GOT3 (cell line): ENCODE measurements at places on chromosomes 12 and 14.

- DNase-seq: no peak
Observed at GRCh38 chr12:1796515-1797010, 23.8 kb upstream of the LRTM2 start.

DNA sequence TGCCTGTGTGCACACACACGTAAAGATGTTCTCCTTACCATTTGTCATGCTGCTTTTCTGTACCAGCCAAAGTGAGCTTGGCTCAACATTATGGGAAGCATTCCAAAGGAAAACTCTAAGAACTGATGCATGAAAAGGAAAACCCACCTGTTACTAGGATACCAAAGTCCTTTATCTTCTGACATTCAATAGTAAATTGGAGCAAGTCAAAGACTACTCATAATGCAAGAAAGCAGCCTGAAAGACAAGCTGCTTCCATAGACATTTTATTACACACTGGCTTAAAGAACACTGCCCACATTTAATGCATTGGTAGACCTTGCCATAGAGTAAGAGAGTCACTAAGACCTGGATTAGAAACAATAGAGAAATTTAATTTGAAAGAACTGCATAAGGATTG lies 159.0 kb downstream of the LRIG3 start:
- no peak for DNase-seq

DNA sequence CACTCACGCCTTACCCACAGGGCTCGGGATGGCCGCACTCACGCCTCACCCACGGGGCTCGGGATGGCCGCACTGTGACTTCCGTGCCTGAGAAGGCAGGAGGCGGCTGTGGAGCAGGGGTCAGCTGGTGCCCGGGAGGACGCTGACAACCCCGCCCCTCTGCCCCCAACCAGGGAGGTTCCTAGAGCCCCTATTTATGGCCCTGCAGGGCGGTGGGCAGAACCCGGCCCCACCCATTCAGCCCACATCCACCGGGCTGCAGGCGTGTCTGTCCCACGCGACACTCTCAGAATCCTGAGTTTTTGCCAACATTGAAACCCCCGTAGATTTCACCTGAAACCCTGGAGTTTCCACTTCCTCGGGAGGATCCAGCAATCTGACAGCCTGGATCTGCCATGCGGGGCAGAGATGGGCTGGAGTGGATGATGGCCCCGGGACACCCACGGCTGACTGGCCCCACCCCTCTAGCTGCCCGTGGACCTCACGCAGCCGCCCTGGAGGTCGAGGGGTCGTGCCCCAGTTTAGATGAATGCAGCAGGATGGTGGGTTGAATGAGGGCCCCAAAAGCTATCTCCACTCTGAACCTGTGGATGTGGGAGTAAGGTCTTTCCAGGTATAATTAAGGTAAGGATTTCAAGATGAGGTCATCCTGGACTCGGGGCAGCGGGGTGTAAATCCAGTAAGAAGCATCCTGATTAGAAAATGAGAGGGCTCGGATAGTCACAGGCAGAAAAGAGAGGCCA lies 20.4 kb downstream of the GALNT9 start:
- no peak for DNase-seq

GRCh38 chr12:131436922-131437705 lies 273.8 kb upstream of the SFSWAP start:
- no peak for DNase-seq

DNA sequence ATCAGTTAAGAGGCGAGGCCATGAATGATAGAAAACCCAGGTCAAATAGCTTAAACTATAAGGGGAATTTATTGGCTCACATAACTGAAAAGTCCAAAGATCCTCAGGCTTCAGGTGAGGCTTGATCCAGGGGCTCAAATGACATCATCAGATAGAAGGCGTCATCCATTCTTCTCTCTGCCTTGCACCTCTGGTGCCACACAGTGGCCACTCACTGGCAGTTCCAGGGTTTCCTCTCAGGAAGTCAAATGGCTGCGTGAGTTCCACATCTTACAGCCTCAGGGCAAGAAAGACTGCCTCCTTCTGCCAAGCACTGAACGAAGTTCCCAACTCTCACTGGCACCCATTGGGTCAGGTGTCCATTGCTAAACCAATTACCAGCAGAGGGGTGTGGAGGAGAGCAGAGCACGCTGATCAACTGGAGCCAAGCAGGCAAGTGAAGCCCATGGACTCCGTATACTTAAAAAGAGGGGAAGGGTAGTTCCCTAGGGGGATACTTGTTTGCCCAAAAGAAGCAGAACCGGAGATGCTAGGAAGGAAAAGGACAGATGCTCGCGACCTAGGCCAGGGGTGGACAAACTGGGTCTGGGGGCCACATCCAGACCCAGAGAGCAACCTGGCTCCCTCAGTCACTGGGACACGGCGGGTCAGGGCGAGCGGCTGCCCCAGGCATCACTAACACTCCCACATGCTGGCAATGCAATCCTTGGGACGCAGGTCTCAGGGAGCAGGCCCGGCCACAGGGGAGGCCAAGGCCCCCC lies 69.3 kb downstream of the SERPINA3 start:
- no peak for DNase-seq

DNA sequence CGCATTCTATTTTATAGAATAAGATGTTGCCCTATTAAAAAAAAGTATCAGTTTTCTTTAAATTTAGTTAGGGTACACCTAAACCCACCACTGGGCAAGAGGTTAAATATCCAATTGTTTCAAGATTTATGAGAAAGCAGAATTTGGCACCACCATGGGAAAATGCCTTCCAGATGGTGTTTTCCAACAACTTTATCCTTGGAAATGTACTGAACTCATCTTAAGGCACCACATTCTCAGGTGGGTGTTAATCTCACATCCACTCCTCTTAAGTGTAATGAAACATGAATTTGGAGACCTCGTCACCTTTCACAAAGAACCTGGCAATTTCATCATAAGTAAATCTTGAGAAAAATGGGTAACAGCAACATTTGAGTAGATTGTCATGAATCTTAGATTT lies 13.1 kb downstream of the CBX5 start:
- DNase-seq: no peak

- no peak for DNase-seq
Observed at GRCh38 chr12:85157035-85157603, 121.0 kb downstream of the LRRIQ1 start.

DNA sequence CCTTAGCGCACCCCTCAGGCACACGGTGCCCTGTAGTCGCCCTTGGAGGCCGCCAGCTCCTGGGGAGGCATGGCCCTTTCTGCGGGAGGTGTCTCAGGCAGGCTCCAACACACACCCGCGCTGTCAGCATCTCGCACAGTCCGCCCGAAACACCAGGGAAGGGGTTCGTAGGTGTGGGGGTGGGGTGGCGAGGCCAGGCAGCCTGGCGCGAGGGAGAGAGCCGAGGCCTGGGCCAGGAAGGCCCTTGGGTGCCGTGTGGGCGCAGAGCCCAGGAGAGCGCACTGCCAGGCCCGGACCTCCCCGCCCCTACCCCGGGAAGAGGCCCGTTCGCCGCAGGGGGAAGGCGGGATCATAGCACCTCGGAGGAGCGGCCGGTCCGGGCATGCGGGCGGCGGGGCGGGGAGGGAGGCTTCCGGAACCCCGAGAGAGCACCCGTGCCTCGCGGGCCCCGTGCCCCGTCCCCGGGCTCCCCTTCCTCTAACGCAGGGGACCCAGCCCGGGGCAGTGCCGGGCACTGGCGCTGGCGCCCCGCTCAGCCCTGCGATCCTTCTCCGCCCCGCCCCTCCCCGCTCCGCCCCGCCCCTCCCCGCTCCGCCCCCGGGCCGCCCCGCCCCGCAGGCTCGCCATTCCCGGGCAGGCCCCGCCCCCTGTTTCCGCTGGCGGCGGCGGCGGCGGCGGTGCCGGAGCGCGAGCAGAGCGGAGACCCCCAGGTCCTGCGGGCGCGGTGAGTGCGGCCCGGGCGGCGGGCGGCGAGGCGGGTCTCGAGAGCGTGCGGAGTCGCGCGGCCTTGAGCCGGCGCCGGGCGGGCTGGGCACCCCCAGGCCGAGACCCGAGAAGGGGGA lies at the start of gene TSPAN9:
TSPAN9 (plus strand) TSS at position 650 of the 842 bp plus-strand sequence. CDS start 123,815 bp downstream, outside the sequence.
- DNase-seq: peak; percentile 41

DNA sequence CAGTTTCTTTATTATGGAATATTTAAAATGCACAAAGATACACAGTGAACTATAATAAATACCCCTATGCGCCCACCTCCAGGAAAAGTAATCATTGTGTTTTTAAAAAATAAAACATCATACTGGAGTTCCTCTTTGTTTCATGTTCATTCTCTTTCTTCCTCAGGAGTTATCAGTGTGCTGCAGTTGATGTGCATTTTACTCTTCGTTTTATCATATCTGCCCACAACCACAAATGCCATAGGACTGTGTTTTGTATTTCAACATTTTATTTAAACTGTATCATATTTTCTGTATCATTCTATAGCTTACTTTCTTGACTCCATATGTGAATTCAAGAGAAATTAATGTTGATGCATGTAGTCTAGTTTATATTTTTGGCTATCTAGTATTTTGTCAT lies 53.9 kb downstream of the TSHR start:
- DNase-seq: no peak

- no peak for DNase-seq
Observed at GRCh38 chr12:113232840-113233585, 11.7 kb downstream of the TPCN1 start.

DNA sequence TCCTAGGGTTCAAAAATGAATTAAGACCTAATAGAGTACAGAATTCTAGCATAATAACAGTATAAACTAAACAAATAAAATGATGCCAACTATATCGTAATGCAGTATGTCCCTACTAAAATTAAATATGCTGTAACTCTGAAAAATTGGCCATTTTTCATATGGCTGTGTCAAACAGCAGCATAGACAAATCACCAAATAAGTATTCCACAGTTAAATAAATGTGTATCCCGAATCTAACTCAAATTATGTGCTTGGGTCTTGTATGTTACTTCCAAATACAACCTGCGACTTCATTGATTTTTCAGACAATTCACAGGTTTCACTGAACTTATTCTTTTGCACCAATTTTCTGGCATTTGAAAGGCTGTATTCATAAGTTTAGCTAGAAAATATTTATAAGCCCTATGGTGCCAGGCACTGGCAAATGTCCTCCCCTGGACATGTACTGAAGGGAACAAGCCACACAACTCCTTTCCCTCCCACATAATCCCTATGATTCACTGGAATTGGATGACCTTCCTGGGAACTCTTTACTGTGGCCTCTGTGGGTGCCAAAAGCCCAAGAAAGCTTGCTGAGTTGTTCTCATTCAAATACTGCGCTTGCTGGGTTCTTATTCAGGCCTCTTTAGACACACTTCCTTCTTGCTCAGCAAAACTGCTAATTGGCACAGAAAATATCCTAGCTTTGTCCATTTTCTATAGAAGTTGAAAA lies 108.8 kb downstream of the KITLG start:
- no peak for DNase-seq

DNA sequence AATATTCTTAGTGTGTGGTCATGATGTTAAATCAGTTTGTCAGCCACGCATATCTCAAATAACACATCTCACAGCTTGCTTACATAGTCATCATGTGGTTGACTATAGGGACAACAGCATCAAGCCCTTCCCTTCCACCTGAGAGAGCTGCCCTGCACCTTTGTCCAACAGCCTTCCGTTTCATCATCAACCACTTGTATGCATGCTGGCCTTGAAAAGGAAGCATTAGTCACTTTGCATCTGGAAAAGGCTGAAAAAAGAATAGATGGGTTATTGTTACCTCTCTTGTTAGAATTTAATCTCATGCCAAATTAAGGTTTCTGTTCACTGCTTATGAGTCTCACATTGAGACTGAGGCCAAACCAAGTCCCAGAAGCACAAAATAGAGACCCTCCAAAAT lies 1586.5 kb upstream of the SEL1L start:
- no peak for DNase-seq

- DNase-seq: no peak
Observed at GRCh38 chr12:49920241-49920914, 16.7 kb upstream of the FAIM2 start.

DNA sequence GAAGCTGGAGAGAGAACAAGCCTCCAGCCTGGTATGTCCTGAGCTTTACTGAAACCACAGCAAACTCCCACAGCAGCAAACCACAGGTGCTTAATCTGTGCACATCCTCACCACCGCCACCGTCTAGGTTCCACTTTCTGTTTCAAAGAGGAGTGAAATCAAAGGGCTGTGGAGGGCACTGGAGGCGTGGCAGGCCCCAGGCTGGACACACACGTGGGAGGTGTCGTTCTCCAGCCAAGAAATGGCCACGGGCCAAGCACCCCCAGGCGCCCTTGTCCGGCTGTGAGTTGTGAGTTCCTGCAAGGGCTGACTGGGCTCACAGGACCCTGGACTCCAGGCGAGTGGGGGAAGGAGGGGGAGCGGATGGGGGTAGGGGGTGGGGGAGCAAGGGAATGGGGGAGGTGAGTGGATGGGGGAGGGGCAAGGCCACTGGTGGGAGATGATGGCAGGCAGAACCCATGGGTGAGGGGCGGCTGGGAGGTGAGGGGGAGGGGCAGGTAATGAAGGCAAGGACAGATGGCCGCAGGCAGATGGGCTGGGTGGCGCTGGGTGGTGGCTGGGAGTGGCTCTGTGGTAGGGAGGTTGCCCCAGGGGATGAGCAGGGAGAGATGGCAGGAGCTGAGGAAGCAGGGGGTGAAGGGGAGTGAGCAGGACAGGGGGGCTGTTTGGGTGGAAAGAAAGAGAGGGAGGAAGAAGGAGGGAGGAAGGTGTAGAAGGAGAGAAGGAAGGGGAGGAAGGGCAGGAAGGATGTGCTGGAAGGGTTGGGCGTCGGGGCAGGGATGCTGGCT lies 86.7 kb downstream of the NCOR2 start:
- DNase-seq: no peak

- DNase-seq: no peak
Observed at GRCh38 chr14:93691042-93691780, 97.1 kb downstream of the PRIMA1 start.

DNA sequence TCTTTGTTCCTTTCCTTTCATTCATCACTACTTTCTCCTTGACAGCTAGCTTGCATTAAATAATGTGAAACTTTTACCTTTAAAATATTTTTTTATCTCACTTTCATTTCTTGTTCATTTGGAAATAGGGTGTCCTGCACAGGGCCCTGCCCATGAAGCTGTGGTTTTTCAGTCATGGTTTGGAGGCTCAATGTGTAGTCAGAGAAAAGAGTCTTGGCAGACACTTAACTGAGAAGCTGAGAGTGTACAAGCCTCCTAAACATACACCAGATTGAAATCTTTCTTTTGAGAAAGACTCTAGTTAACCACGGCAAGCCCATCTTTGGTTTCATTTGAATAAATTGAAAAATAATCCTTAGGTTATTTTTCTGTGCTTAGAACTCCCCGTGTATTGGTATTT lies 74.2 kb downstream of the KICS2 start:
- DNase-seq: no peak

DNA sequence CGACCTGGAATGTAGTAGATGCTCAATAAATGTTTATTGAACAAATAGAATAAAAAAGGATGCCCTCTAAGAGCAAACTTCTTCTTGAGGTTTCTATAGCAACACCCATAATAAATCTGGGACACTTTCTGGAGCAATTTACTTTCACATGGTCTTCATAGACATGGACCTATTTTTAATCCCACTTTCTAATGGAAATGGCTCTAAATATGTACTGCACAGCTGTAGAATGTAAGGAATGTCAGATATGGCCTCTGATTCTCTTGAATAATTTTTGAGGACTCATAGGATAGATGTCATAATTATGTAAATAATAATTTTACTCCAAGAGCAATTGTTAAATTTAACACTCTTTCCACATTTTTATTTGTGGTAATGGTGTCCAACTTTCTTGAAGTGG lies 133.5 kb upstream of the DAAM1 start:
- DNase-seq: no peak
